ENCODE measurements at places on chromosomes 2 and 18.
A peak's percentile ranks its signal among the peaks of the same experiment; 100 is the strongest.

GRCh38 chr2:66431846-66432587, 2.9 kb upstream of the MEIS1 start:
- no peak for DNase-seq

DNA sequence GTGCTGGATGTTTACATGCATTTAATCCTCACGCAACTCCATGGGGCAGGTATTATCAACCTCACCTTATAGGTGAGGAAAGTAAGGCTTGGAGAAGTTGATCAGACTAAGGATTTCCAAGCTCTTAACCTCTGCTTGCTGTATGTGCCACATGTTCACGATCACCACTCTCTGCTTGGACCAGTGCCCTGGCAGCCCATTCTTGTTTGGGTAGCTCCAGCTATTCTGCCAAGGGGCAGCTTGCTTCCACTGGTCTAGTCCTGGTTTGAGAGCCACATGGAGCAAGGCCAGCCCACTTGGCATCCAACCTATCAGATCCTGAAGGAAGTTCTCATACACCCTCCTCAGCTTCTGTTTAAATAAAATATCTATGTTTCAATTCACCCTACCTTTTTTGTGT, 14.3 kb downstream of the PLB1 start:
- DNase-seq, result no peak

DNA sequence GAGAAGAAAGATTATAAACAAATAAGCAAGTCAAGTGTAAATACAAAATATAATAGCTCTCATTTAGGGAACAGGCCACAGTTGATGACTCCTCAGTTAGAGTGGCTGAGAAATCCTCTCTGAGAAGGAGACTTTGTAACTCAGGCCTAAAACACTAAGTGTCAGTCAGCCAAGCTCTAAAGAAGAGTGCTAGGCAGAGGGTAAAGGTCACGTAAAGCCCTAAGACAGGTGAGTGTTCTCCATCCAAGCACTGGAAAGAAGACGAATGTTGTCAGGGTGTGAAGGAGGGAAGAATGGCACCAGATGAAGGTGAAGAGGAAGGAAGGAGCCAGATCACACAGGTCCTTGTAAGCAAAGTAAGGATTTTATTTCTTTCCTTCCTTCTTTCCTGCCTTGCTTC, 24.3 kb downstream of the ERMN start:
- DNase-seq, result no peak

DNA sequence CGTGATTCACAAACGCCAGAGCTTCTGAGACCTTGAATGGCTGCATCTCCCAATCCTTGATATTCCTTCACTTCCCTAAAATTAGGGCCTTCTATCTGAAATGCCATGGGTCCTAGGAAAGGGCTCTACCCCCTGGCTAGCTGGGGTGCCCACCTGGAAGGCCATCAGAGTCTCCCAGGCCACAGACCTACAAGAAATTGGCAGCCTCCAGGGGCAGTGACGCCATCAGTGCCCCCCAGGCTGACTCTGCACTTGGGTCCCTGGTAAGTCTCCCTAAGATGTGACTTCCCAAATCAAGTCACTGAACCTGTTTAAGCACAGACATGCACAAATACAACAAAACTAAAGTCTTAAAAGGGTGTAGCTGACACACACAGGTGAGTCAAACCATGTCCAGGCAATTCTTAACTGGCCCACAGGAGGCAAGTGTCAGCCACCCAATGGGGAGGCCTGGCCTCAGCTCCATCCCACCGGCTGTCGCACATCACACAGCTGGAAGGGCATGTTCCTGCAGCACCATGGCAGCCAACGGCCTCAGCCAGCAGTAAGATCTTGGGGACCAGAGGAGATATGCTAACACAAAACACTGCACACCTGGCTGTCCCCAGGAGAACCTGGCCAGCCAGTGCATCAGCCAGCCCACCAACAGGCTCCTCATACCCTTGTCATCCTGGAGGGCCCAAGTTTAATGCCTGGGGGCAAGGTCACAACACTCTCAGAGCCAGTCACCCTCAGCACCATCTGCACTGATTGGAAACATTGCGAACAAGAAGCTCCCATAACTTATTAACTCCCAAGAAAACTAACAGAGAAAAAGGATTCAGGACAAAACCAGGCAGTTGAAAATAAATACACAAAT, 5.2 kb downstream of the PARD6G start:
- no peak for DNase-seq

DNA sequence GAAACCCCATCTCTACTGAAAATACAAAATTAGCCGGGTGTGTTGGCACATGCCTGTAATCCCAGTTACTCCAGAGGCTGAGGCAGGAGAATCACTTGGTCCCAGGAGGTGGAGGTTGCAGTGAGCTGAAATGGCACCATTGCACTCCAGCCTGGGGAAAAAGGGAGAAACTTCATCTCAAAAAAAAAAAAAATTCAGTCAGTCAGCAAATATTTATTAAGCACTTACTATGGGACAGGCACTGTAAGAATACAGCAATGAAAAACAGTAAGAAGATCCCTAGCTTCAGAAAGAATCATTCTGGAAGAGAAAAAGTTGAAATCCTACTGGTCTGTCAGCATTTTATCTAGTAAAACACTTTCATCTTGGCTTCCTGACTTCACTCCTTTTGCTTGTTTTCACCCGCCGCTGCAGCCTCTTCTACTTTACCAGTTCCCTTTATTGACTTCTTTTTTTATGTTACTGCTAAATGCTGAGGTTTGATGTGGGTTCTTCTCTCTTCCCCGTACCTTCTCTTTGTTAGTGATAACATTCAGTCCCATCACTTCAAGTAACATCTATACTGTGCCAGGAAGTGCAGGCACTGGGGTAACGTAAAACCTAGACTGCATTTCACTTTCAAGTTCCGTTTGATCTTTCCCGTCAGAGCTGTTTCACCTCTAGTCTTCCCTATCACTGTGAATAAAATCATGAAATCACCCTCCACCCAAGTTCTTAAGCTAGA, 10.8 kb upstream of the TAF4B start:
- no peak for DNase-seq

- DNase-seq, result no peak
These were observed 4.6 kb downstream of the CDCA7 start for GRCh38 chr2:173359231-173359630.

- no peak for DNase-seq
These were observed 208.0 kb downstream of the TWIST2 start for GRCh38 chr2:239055756-239056493.

- DNase-seq, result peak; percentile 97
These were observed 92.3 kb downstream of the BIN1 start for GRCh38 chr2:127014630-127015029.

DNA sequence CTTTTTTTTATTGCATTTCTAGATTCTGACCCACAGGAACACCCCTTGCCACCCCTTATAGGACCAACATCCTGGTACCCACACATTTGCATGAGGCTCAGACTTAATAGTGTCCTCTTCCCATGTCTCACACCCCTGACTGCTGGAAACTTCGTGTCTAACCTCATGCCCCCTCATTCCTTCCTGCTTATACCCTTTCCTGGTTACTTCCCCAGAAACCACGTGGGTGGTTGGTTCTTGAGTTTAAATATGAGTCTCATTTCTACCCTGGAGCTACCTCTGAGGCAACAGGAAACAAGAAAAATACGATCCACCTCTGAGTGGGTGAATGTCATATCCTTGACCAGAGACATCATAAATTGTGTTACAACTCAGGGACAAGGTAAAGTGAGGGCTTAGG, 1.6 kb downstream of the TNP1 start:
- no peak for DNase-seq

DNA sequence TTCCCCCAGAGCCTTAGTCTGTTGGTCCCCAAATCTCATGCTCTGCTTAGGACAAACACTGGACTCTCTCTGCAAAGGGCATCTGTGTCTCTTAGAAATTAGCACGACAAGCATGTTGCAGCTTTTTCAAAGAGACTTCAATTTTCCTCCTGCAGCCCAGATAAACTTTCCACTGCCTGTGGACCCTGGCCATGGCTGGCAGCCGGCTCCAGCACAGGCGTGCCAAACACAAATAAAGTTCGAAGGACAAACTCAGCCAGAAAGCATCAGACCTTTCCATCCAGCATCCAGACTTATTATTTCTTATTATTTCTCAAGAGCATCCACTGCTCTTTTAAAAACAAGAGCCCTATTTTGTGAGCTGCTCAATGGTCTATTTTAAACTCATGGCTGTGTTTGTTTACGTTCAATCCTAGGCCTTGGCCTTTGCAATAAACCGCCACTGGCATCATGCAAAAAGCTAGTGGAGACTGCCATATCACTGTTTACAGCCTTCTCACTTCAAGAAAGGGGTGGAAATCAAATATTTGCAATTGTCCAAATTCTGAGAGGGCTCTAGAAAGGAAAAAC, 300.8 kb downstream of the BCL11A start:
- no peak for DNase-seq

GRCh38 chr18:12258719-12259705, 4.9 kb downstream of the CIDEA start:
- no peak for DNase-seq

- DNase-seq, result peak; percentile 34
These were observed 23.6 kb downstream of the SUCLG1 start for GRCh38 chr2:84435345-84436025.

DNA sequence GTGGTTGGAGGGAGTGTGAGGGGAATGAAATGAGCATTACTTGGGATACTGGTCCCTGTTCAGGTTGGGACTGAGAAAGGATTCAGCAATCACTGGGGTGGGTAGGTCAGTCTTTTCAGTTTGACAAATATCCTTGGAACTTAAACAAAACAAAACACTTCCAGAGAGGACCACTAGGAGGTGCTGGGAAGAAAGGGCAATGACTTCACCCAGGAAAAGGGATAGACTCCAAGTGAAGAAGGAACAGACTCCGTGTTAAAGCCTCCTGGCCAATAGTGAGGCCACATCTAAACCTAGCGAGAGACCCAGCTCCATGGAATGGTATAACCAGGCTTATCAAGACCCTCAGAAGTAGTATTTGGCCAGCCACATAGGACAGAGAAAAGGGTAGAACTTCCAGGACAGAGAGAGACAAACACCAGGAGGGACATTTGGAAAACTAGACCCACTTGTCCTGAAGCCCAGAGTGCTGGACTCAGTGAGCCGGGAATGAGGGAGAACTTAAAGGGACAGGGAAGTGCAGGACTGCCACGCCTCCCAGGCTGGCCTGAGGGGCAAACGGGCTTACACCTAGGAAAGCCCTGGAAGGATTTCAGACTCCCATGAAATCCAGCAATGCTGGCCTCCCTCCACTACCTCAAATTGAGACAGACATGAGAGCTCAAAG, 19.6 kb upstream of the KCNG3 start:
- DNase-seq, result peak; percentile 42

DNA sequence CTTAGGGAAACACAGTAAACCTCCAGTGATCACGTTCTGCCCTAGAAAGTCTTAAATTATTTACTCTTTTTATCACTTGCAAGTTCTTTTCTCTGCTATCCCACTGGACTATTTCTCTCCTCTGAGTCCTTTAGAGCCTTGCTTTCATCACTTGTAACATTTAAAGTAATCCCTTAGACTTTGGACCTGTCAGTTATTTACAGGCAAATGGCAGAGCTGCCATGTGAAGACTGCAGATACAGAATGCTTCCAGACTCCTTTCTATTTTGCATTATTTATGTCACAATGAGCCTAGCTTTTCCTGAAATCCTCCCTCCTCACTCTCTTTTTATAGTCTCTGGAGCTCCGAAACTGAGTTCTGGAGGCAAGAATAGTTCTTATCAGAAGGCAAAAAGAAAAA, 325.6 kb upstream of the TRIB2 start:
- no peak for DNase-seq

GRCh38 chr2:225916692-225917091, 517.2 kb downstream of the NYAP2 start:
- no peak for DNase-seq

DNA sequence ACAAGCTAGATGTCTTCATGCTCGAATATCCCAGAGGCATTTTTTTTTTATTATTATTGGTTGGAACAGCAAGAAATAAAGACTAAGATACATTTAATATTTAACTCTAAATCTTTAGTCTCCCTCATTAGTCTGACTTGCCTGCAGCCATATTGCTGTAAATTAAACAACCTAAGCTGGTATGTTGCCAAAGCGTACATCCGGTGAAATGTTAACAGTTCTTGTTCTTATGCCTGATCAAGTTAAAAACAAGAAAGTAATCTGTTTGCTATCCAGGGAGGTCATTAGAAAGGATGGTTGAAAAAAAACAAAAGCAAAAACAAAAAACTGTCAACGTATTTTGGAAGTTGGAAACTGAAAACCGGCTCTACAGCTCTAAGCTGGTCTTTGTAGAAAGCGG, 125.9 kb upstream of the NABP1 start:
- no peak for DNase-seq

DNA sequence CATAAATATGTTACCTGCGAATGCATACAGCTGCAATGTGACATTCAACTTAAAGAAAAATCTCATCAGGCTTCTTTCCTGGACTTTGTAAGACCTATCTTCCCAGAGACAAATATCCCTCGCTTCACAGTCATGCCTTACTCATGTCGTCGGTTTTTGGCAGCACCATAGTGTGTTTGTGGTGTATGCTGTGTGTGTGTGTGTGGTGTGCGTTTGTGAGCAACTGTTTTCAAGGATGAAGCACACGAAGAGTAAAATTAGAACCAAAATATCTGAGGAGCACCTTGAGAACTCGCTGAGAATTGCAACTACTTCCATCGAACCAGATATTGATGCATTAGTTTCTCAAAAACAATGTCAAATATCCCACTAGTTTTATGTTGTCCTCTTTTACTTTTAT, 56.9 kb downstream of the ASB1 start:
- no peak for DNase-seq

Data from stromal cell of bone marrow (primary cell).